Effector CD4-positive, alpha-beta T cell (primary cell): ENCODE measurements at places on chromosomes 7 and 10.

GRCh38 chr7:94386416-94386815 lies 8.3 kb upstream of the COL1A2 start:
- no peak for DNase-seq

DNA sequence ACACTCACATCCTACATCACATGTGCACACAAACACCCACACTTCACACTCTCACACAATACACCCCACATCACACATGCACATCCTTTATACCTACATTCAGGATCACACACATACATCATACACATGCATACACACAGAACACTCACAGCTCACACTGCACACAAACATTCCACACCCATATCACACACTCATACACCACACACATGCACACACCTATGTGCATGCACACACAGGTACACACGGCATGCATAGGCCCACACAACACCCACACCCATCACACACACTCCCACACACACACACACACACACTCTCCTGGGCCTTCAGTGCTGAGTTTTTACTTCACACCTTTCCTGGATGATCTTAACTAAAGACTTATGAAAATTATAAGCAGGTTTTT lies 220.5 kb downstream of the DNAJB6 start:
- no peak for DNase-seq

DNA sequence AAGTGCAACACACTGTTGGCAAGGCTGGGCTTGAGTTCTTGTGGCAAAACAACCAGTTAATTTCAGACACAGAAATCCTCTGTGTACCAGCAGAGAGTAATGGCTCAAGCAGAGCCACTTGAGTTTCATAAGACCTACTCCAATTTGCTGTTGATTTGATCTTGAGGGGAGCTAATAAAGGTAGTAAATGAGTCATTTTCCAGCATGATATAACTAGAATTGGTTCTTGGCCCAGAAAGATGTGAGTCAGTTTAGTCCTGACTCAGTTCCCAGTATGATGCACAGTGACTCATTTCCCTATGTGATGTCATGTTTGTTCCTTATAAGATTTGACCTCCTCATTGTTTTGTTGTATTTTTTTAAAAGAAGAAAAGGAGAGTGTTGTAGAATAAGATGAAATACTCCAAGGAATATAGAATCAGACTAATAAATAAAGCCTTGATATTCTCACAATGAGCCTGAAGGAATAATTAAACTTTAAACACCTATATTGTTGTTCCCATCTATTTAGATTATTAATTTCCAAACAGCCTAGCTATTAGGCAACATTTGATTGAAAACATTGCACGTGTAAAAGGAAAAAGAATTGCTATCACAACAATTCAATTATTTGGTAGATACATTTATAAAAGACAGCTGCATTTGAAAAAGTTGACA lies 186.2 kb downstream of the REEP3 start:
- DNase-seq, result no peak

GRCh38 chr10:10642189-10642588 lies 375.5 kb upstream of the CELF2 start:
- no peak for DNase-seq

DNA sequence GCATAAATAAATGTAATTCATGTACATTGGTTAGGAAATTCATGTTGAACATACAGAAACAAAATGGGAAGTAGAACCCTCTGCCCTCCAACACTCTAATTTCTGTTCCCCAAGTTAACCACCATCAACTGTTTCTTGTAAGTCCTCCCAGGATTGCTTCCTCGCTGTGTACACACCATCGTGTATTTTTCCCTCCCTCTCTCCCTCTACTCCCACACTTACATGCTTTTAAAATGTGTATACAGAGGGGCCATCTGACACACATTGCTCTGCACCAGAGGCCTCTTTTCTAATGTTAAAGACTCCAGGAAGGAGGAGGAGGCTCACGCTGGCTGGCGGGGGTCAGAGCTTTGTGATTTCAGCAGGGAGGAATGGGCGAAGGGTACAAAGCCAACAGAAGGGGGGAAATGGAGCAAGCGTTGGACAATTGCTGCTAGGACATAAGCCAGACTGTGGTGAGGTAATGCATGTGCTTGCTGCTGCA lies 1.9 kb upstream of the EPHA1 start:
- no peak for DNase-seq

DNA sequence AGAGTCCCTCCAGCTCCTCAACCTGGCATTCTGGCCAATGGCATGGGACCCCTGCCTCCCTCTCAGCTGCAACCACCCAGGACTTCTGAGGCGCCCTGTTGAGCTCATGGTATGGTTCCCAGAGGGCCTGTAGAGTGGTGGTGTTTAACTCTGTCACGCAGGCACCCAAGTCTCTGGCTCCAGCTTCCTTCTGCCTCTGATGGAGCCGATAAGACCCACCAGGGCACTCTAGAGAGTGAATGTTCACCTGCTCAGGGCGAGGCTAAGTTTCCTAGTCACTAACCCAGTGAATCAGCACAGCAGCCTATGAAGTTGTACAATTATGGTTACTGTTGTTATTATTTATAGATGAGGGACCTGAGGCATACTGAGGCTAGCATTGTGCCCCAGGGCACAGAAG lies 120.4 kb downstream of the ZMIZ1 start:
- DNase-seq, result no peak

GRCh38 chr7:2022021-2022409 lies 210.7 kb downstream of the MAD1L1 start:
- no peak for DNase-seq

GRCh38 chr10:103276896-103277712 lies at the start of gene INA:
INA (plus strand) TSS chr10:103277138; CDS start chr10:103277212, 74 bp downstream.
- DNase-seq, result no peak

- DNase-seq, result no peak
Measured at GRCh38 chr10:56585447-56586171, 224.6 kb upstream of the ZWINT start.

DNA sequence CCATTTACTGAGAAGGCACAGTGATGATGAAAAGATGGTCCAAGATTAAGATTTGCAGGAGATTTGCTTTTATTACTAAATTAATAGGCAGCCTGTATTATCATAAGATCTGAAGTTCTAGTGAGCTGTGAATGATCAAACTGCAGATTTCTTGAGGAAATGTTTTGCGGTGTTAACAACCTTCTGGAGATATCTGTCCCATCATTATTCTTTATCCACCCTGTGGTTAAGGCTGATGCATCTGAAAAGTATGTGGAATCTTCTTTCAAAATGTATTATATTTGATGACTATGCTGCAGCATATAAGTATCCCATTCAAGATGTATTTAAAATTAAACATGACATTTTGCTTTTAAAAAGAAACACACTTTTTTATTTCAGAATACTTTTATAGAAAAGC lies 150.3 kb downstream of the POLR1F start:
- DNase-seq, result no peak

DNA sequence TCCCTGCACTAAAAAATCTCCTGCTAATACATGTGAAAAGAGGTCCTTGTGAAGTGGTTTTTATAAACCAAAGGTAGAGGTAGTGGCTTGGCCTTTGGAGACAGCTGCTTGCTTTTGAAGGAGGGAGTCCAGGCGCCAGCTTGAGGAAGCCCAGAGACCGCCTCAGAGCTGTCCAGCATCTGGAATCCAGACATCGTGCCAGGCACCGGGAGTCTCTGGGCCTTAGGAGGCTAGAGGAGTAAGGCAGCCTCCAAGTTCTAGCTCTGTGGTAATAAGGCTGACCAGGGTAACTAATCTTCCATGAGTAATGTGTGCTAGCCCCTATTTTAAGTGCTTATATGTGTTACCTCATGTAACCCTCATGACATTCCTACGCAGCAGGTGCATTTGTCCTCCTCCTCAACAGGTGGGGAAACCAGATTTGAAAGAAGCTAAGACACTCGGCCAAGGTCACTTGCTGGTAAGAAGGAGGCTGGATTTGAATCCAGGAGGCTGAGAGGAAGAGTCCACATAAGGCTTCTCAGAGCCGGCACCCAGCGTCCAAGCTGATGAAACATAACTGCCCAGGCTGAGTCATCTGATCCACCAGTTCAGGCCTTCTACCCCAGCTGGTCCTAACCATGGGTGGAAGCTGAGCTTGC lies 26.1 kb downstream of the PRLHR start:
- no peak for DNase-seq

DNA sequence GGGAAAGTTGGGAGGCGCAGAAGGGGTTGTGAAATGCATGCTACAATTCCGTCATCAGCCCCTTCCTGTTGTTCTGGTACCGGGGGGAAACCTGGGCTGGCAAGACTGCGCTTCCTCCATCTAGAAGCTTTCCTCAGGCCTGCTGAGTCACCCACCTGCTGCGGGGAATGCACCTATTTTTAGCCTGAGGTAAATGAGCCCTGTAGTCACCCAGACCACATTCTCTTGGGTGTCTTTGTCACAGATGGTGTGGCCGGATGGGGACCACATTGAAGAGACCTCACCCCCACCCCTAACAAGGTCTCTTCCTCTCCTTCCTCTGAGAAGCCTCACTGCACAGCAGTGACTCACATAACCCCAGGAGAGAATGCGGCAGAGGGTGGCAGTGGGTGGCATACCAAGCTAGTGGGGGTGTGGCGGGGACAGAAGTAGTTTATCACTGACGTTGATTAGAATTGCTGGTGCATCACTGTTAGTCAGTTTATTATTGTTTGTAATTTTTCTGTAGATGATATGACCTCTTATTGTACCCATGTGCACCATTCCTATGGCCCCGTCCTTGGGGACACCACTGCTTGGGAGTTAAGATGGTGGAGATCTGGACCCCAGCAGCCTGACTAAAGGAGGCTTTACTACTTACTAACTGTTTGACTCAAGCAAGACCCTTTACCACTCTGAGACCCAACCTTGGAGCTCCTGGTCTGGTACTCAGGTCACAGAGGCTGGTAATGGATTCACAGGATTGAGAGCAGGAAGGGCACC lies 83.0 kb upstream of the DUSP5 start:
- DNase-seq, result peak; percentile 77

GRCh38 chr7:158085741-158086695 lies 501.6 kb downstream of the PTPRN2 start:
- no peak for DNase-seq

DNA sequence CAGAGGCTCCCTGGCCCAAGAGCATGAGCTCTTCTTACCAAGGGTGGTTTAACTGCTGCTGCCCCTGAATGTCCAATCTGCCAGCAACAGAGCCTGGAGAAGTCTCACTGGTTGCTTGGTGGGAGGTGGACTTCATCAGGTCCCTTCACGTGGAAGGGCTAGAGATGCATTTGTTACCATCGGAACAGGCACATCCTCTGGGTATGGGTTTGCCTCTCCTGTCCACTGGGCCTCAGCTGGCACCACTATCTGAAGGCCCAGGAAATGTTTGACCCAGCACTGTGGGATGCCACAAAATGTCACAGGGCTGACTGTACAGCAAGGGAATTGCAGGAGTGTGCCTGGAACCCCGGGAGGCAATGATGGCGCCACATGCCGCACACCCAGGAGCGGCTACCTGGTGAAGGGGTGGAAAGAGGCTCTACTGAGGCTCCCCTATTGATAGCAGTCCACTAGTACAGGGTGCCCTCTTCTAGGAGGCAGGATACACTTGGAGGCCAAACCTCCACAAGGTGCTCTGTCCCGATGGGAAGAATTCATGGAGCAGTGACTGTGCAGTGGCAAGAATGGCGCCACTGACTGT lies 603.1 kb upstream of the MGMT start:
- no peak for DNase-seq

- no peak for DNase-seq
Measured at GRCh38 chr7:47044625-47045024, 537.3 kb downstream of the TNS3 start.

DNA sequence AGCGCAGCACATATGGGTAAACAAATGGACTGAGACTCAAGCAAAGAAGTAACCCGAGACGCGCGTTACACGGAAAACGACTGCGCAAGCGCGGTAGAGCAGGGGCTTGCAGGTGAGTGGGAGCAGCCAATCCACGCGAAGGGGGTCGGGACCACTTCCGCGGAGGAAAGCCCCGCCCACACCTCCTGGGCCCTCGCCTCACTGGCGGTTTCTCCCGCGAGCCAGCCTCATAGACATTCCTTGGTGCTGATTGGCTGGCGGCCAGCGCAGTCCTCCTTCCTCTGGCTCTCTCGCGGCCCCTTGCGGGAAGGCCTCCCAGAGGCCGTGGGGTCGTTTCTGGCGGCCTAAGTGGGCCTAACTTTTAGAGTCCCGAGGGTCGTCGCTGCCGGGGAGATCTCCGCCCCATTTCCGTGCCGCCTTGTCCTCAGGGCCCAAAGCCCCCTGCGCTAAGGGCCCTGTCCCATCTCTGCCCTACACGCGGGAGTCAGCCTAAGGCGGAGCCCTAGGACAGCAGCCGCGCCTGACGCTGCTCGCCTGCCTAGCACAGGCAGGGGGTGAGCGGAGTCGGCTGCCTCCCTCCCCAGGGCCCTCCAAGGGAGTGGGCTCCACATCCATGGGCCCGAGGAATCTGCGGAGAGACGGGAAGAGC lies 9.1 kb upstream of the FXYD4 start:
- peak; percentile 98 for DNase-seq

DNA sequence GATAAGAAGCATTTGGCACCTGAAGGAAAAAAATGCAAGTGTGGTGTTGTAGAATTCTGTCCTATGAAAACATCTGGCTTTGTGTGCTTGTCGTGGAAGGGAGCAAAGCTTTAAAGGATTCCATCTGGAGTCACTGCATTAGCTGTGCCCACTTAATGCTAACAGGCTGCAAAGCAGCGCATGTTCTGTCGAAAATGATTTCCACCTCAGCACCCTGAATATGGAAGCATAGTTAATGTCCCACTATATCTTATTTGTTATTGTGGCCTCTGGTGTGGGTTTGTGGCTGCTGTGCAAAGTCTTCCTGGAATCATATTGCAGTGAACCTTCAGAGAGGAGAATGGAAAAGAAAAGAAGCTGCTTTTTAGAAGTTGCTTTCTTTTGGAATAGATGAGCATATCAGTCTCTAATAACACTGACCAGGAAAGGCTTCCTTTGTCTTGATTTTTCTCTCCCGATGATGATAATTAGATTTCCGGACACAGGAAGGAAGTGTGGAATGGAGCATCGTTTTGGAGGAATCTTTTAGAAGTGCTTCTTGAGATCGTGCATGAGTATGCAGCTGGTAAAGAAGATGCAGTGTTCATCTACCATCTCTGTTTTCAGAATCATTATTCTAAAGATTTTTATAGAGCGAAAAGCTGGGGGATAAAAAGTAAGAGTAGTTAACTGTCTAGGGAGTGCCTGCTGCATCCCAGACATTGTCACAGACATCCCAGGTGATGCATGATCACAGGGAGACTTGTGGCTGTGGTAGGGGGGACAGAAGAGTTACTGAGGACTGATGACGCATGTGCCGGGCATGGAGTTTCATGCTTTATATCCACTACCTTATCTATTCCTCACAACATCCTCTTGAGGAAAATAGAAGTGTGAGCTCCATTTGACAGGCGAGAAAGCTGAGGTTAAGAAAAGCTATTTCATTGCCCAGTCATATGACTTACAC lies 54.6 kb downstream of the TEX36 start:
- DNase-seq, result no peak

DNA sequence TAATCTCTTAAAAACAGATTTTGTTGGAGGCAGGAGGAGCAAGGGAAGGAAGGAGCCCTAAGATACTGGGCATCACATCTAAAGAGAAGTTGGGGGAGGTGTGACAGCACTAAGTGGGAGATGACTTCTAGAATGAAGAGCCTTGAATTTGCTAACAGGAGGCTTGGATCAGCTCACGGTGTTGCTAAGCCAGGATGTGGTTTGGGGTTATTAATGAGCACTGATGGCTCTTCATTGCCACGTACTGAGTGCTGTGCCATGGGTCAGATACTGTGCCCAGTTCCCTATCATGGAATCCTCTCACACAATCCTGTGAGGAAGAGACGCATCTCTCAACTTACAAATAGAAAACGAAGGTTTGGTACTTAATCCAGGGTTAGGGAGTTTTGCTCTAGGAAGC lies 78.5 kb downstream of the C7orf25 start:
- DNase-seq, result no peak

GRCh38 chr7:90693939-90694338 lies 97.8 kb downstream of the CDK14 start:
- DNase-seq, result no peak
